ENCODE measurements at places on chromosomes 2 and 18.

DNA sequence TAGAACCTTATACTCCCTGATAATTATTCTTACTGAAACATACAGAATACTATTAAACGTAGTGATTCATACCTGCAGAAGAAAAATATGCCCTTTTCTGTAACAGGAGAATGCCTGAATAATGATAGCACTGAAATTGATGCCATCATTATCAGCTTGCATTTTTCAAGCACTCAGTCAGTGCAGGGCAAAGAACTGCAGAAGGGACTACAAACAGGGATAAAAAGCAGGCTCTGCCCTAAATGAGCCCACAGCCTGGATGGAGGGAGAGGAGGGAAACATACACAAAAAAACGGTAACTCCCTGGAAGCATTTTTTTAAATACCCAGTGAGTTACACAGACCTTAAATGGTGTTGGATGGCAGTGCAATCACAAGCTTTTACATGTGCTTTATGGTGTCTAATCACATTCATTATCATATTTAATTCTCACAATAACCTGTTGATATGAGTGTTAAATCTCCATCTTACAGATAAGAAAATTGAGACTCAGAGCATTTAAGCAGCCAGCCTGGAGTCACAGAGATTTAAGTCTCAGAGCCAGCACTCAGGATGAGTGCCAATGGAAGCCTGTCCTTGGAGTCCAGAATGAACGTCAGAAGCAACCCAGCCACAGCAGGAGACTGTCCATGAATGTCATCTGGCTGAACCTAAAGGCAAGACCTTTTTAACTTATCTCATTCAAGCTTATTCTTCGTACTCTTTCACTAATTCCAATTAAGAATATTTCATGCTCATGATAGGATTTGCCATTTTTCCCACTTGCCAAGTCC lies 139.3 kb upstream of the CTNNA2 start:
- DNase-seq: no peak

DNA sequence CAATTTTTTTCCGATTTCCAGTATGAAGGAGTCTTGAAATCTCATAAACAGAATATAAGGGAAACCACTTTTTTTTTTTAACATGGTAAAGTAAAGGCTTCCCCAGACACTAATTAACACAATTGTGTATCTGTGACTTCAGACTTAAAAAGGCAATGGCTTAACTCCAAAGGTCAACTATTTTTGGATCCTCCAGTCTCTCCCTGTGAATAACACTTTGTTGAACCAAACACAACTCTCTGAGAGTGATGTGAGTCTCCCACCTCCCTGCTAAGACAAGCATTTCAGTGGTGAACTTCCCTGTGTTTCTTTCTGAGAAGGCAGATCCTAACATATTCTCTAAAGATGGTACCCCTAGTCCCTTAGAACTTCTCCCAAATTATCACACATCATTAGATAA lies 219.6 kb upstream of the RBBP8 start:
- DNase-seq: no peak

DNA sequence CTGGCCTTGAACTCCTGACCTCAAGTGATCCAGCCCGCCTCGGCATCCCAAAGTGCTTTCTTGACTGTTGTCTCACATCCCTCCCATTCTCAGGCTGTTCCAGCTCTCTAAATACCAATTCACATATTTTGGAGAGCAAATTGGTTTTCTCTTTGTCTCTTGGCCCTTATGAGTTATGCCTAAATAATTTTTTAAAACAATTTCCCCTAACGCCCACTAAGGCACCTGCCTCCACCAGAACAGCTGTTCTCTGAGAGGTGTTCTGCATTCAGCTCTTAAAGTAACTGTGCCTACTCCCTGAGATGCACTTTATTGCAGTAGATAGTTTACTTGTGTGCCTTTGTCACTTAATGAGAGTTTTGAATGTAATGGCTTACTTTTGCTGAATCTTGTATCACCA lies 6.9 kb downstream of the CCDC195 start:
- no peak for DNase-seq

GRCh38 chr2:40244675-40245074 lies 207.2 kb downstream of the SLC8A1 start:
- no peak for DNase-seq

DNA sequence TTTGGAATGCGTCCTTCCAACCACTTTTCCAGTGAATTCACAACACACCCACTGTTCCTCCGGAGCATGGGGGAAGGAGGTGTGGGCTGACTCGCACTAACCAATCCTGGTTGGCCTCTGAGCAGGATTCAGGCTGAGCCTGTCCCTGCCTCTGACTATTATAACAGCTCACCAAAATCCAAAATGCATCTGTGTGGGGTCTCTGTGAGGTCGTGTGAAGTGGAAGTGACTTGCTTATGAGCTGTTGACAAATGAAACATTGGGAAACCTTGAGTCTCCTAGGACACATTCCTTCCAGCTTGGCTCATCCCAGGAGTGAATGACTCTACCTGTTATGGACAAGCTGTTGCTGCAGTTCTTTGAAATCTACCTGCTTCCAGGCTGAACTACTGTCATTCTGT lies 1.5 kb downstream of the CIDEA start:
- DNase-seq: no peak

DNA sequence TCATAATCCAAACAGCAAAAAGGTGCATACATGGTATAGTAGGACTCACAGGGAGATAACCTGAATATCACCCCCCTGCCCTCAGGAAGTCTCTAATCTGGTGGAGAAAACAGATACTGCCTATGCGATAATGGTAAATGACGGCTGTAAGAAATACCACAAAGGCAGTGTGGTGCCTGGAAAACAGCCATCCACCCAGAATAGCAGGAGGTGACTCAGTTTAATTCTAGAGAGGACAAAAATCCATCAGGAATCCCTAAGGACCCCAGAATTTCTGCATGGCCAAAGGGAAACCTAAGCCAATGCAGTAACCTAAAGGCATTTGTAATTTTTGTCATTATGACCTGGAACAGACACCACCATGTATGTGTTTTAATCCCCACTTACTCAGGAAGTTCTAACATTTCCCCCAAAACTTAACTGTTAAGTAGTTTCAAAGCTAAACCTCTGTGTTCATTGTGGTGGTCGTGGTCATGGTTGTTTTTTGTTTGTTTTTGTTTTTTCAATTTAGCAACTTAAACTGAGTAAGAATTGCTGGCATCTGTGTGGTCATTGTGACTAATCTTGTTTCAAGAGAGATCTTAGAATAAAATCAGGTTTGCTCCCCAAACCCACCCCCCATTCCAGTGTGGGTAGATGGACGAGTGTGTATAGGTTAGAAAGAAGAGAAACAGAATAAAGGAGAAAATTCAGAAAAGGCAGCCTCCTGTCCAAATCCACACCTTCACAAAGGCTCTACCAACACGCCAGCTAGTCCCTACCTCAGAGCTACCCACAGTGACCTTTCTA lies 121.5 kb upstream of the CDCA7 start:
- DNase-seq: no peak

DNA sequence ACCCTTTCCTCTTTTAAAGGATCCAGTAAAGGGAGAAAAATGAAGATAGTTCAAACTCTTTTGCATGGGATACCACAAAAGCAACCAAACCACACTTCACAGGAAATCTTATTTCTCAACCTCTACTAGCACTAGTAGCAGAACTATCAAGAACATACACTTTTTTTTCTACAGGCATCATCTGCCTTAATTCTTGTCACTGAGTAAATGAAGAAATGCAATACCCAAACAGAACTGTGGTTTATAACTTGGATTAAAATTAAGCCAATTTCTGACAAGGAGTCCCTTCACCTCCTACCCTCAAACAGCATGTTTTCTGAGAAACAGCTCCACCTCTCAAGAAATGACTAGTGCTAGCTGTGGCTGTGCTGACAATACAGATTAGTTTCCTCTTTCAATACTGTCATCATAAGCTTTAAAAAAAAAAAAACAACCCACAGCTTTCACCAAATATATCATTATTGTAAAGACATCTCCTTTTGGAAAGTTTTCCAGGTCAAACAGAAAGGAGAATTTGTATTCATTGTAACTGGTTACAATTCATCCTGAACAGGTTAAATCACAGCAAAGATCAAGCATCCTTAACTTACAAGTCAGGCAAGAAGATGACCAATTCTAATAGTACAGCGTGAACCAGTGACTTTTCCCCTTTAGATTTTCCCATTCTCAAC lies 44.4 kb downstream of the PTPN2 start:
- DNase-seq: no peak

- DNase-seq: no peak
Measured at GRCh38 chr2:69428981-69429380, 8.3 kb downstream of the NFU1 start.

GRCh38 chr2:223314811-223315210 lies 262.8 kb downstream of the KCNE4 start:
- no peak for DNase-seq

- DNase-seq: no peak
Measured at GRCh38 chr2:163735685-163736432, at the start of gene FIGN. TSS of gene FIGN (minus strand) at chr2:163736008. CDS start at chr2:163734927, 1,081 bp downstream.

GRCh38 chr18:80250740-80251364 lies 3.5 kb upstream of the PARD6G start:
- no peak for DNase-seq

DNA sequence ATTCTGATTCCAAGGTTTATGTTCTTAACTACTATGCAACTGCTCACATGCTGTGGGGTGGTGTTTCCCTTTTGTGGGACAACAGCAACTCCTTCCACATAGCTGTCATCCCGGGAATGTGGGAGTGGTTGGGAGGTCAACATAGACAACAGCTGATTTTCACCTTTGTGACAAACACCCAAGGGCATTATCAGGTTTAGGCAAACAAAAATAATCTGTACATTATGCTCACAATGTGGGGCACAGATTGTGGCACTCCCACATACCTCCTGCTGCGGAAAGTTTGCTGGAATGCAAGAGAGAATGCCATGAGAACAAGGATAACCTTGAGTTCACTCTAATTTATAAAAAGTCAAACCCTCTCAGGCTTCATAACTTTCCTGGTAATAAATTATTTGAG lies 582.6 kb downstream of the CNTNAP5 start:
- DNase-seq: no peak

Data from stimulated activated CD4-positive, alpha-beta T cell treated with anti-CD3 and anti-CD28 coated beads, Interleukin-12 subunit alpha, Interleukin-12 subunit beta, amount 100 ng/mL, for 48 hours (primary cell).